Activated CD4-positive, alpha-beta T cell treated with anti-CD3 and anti-CD28 coated beads for 36 hours (primary cell): ENCODE measurements at places on chromosomes 6 and 20.

DNA sequence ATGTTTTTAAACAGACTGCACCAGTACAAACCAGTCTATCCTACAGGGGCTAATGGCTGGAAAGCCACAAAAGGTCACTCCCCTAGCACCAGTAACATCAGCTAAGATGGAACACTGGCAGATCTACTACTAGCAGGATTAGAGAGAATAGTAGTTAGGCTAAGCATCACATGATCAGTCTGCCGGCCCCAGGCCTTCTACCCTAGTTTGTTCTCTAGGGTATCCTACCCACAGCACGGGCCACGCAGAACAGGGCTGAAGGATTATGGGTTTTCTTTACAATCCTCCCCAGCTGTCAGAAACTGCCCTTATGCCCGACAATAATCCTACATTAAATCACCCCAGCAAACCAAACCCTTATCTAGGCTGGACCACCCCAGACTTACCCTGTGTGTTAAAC lies 156.0 kb downstream of the LY86 start:
- DNase-seq = no peak

DNA sequence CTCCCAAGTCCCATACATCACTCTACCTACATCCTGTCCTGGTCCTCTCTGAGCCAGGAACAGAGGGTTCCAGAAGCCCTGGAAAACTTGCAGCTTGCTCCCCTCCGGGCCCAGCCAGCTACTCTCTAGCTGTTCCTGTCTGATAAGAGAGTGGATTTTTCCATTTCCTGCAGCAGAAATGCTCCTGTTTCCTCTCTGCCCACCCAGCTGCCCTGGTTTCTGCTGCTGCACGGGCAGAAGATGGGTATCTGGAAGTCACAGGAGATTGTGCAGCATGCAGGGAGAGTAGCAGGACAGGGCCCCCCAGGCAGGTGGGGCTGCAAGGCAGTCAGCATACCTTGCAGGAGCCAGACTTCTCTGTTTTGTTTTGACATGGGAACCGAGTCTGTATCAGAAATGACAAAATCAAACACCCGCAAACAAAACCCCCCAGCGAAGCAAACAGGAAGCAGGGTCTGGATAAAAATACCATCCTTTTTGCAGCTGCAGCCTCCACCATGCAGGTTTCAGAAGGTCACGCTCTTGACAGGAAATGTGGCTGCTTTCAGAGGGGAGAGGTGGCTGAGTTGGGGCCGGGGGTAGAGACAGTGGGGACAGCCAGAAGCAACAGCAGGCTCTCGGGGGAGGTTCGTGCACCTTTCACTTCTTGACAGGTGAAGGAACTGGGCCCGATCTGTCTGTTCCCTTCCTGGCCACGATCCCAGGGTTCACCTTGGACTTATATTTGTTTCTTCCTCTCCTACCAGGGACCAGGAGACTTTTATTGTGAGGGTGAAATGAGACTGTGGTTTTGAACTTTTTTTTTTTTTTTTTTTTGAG lies 50.8 kb upstream of the FAM83D start:
- DNase-seq = peak; percentile 65

DNA sequence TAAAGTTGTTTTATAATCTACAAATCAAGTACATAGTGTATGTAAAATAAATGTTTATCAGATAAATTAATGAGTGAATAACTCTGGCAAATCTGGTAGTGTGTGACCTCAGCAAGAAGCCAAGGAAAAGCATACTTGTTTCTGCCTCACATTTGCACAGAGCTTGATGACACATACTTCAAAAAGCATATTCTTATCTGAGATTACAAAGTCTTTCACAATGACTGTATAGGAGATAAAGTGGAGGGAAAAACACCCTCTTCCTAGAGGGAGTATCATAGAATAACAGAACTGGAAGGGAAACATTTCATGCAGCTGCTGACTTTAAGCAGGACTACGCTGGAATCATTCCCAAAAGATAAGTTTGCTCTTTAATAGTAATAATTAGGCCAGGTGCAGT lies 28.1 kb upstream of the AKAP7 start:
- DNase-seq = no peak

GRCh38 chr6:133805876-133806275 lies 83.0 kb upstream of the TCF21 start:
- DNase-seq = no peak

DNA sequence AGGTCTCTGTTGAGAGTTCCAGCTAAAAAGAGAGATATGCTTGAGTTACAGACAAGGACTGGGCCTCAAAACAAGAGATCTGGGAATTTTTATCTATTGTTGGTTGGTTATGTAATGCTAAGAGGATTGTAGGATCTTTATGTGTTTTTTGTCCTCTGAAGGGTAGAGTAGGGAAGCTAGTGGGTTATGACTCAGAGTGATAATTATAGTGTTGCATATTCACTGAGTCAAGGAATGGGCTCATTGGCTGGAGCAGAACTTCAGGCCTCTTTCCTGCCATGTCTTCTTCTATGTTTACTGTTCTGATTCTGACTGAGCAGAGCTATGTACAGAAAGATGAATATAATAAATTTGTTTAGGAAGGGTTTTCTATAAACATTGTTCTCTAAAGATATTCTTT lies 66.1 kb upstream of the NOX3 start:
- DNase-seq = no peak

DNA sequence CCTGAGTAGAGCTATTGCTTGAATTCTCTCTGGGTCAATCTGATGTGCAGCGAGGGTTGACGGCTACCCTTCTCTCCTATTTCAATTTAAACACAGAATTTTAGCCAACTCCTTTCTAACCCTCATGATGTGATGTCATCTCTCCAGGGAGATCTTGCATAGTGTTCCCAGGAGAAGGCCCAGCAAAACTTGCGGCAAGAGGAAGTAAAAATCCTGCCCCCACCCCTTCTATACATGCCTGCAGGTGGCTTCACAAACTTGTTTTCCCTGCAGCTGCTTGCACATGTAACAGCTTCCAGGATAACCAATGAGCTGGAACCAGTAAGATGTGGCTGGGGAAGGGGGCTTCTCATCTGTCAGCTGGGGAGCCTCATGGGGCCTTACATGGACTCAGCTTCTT lies 169.3 kb upstream of the CDH4 start:
- no peak for DNase-seq

- no peak for DNase-seq
These were observed 2.9 kb downstream of the MPC1 start for GRCh38 chr6:166379800-166380199.

DNA sequence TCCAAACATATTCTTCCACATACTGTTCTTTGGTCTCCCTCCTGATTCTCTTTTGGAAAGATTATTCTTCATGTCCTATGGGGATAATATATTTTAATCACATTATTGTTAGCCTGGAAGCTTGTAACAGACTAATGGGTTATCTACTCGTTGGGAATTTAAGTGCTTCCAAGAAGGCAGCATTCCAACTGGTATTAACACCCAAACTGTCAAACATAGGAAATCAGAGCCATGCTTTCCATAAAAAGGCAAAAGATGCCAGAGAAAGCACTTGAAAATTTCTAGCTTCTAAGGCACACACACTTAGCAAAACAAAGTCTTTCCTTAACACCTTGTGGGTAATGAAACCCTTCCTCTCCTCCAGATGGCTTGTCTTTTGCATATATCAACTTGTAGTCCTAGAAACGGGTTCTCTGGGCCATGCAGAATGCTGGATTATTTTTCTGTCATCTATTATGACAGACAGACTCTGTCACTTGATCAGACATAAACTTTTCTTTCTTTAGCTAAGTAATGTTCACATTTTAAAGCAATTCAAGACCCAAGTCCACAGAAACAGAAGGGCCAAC lies 41.5 kb downstream of the B4GALT5 start:
- DNase-seq = no peak

DNA sequence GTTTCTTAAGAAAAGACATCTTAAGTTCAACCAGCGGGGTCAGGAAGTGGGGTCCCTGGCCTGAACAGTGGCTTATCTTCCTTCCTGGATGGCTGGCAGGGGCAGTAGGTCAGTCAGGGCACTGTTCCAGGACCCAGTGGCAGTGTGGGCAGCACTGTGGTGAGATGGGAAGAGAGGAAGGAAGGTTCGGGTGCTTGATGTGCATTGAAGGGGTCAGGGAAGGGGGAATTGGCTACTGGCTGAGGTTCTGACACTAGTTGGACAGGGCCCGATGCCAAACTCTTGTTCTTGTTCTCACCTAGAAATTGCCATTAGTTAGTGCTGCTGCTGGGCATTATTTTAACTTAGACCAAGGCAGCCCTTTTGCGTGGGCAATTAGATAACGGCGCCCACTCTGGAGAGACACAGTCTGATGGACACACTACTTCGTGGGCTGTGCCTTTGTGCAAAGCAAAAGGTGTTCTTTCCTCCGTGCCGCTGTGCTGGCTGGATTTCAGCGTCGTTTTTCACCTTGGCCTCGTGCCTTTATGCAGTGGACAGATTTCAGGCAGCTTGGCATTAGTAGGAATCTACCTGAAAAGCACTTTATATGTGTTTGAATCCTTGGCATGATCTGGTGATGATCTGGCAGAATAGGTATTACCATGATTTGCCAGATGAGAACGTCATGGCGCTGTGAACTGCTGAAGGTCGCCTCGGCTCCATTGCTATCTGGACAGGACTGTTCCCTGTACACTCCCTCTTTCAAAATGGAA lies 30.3 kb downstream of the UTRN start:
- DNase-seq = no peak

- no peak for DNase-seq
These were observed 114.2 kb downstream of the COL12A1 start for GRCh38 chr6:75091467-75092190.

- no peak for DNase-seq
These were observed 176.6 kb downstream of the PDE10A start for GRCh38 chr6:165486183-165487137.

- no peak for DNase-seq
These were observed 192.7 kb downstream of the SASH1 start for GRCh38 chr6:148535381-148535780.

- no peak for DNase-seq
These were observed 133.9 kb downstream of the AGPAT4 start for GRCh38 chr6:161139766-161140553.

DNA sequence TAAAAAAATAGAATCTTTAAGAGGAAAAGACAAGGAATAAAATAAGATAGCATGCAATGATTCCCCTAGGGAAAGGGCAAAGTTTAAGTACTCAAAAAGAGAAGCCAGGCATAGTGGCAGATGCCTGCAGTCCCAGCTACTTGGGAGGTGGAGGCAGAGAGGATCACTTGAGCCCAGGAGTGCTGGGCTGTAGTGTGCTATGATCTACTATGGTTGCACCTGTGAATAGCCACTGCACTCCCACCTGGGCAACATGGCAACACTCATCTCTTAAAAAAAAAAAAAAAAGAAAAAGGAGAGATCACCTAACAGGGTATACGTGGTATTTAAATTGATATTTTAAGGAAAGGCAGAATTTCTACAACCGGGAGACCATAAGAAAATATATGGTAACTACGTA lies 16.0 kb downstream of the EPHA7 start:
- no peak for DNase-seq

GRCh38 chr6:36442103-36442670 lies 467 bp downstream of the PXT1 start:
- DNase-seq = peak; percentile 14

- DNase-seq = peak; percentile 89
These were observed 22.7 kb upstream of the ZNF184 start for GRCh38 chr6:27495386-27496135.

DNA sequence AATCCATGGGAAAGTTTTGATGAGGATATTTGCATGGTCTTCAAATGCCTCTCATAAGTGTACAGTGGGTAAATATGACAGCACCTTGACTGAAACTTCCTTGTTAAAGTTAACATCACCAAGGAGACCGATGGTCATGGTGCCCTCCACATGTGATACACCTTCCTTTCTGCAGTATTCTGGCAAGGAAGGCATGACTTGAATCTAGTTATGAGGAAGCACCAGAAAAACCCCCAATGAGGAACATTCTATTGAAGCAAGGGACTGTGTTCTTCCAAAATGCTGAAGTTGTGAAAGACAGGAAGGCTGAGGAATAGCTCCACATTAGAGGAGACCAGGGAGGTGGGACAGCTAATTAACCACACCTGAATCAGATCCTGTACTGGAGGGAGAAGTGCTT lies 118.3 kb downstream of the SLC24A3 start:
- DNase-seq = no peak

DNA sequence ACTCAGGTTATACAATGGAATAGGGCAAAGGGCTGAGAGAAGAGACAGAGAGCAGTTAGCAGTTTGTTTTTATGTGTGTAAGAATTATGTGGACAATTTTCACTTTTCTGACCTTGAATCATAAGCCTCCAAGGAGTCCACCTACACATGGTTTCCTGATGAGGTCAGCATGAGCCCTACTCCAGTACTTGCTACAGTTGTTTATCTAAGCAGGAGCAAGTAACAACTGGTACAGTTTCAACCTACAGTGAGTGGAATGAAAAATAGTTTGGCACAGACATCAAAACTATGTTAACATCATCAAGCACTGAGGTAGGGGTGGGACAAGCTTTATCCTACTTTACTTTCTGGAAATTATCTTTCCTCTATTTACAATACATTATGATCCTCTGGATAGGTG lies 426.7 kb upstream of the ID4 start:
- DNase-seq = no peak

DNA sequence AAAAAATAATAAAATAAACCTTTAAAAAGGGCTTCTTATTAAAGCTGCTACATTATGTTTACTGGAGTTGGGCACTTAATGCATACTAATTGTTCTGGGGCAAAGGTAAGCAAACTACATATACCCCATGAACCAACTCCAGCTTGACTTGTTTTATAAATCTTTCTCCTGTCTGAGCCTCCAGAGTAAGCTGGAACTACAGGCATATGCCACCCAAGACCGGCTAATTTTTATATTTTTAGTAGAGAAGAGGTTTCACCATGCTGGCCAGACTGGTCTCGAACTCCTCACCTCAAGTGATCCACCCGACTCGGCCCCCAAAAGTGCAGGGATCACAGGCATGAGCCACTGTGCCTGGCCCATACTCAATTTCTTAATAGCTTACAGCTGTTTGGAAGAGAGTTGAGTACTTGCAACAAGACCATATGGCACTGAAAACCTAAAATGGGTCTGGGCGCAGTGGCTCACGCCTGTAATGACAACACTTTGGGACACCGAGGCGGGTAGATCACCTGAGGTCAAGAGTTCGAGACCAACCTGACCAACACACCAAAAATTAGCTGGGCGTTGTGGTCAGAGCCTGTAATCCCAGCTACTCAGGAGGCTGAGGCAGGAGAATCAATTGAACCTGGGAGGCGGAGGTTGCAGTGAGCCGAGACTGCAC lies 19.9 kb downstream of the ROMO1 start:
- no peak for DNase-seq
